Mesenchymal stem cell (in vitro differentiated cells and primary cell): ENCODE measurements at places on chromosomes 11 and 22.

DNA sequence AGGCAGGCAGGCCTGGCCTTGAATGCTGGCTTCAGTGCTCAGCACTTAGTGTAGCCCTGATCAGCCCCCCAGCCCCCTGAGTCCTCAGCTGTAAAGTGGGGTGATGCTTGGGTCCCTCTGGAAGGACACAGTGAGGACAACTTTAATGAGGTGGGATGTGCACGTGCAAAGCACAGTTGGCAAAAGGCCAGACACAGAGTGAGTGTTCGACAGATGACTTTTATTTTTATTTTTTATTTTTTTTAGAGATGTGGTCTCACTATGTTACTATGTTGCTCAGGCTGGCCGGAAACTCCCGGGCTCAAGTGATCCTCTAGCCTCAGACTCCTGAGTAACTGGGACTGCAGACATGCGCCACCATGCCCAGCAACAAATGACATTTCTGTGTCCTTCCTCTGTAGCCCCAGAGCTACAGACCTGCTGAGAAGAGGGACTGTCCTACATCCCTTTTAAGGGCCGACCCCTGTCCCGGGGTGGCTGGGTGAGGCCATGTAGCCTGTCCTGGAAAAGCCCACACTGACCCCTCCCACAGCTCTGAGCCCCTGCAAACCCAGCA lies 6.9 kb upstream of the C11orf96 start:
- DNase-seq = no peak

DNA sequence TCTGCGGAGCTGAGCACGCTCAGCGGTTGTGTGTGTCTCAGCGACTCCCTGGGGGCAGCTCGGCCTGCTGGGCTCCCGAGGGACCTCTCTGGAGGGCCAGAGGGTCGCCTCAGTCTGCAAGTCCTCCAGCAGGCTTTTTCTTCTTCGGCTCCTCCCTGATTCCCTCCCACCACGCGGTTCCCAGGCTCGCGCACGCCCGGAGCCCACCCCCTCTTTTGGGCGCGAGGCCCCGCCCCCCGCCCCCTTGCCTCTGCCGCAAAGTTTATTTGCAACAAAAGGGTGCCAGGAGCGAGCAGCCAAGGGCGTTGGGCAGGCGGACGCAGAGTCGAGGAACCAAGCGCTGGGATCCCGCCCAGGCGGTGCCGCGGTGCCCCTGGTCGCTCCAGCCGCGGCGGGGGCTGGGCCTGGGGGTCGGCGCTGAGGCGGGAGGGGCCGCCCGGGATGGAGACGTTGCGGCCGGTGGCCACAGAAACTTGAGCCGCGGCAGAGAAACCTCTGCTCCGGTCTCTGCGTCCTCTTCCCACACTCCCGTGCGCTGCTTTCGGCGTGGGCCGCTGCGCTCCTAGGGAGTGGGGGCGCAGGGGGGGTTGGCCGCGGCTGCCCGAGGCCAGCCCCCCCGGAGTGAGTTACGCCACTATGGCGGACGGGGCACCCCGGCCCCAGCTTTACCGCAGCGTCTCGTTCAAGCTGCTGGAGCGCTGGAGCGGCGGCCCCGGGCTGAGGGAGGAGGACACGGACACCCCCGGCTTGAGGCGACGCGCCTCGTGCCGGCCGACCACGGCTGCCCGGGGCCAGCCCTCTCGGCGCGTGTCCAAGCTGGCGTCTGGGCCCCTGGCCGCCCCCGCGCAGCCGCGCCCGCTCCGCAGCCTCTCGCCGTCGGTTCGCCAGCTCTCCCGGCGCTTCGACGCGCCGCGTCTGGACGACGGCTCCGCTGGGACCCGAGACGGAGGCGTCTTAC lies at the start of gene ARHGEF17:
ARHGEF17 (plus strand) TSS at position 274 of the 958 bp plus-strand sequence; CDS start at position 637, 363 bp downstream.
- peak; percentile 91 for DNase-seq

- peak; percentile 74 for DNase-seq
Observed at GRCh38 chr22:24772493-24773220, 1.9 kb downstream of the PIWIL3 start.

GRCh38 chr11:128917144-128917724 lies 25.4 kb downstream of the TP53AIP1 start:
- no peak for DNase-seq

DNA sequence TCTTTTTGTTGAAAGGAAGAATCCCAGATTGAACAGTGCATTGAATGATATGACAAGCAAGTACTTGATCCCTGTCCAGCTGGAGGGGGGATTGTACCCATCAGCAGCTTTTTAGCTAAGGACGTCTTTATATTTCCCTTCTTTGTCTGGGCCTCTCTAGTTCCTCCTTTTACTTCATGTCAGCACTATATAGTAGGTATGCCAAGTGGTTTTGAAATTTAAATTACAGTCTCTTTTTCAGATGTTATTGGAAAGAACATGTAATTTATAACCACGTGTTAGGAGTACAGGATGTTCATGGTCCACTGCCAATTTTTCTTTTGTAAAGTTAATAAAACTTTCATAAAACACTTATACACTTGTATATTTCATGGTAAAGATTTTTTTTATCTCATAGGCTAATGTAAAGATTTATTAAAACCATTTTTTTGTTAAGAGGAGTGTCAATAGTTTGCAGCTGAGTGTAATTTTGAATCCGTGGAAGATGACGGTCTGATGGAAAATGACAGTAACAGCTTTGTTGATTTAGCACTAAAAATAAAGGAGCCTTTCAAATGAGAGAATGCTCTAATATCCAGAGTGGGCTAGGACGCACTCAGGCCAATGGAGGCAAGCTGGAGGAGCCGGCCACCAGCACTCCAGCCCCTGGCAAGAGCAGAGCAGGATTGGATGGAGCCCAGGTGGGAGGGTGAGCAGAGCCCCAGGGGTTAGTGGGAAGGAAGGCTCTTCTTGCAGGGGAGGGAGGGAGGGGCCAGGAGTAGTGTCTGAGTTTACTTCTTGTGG lies 488.3 kb downstream of the INSC start:
- no peak for DNase-seq

GRCh38 chr11:17354601-17354991 lies 3.0 kb downstream of the NCR3LG1 start:
- DNase-seq = peak; percentile 81

GRCh38 chr11:12225046-12225739 lies 114.8 kb downstream of the MICAL2 start:
- no peak for DNase-seq

DNA sequence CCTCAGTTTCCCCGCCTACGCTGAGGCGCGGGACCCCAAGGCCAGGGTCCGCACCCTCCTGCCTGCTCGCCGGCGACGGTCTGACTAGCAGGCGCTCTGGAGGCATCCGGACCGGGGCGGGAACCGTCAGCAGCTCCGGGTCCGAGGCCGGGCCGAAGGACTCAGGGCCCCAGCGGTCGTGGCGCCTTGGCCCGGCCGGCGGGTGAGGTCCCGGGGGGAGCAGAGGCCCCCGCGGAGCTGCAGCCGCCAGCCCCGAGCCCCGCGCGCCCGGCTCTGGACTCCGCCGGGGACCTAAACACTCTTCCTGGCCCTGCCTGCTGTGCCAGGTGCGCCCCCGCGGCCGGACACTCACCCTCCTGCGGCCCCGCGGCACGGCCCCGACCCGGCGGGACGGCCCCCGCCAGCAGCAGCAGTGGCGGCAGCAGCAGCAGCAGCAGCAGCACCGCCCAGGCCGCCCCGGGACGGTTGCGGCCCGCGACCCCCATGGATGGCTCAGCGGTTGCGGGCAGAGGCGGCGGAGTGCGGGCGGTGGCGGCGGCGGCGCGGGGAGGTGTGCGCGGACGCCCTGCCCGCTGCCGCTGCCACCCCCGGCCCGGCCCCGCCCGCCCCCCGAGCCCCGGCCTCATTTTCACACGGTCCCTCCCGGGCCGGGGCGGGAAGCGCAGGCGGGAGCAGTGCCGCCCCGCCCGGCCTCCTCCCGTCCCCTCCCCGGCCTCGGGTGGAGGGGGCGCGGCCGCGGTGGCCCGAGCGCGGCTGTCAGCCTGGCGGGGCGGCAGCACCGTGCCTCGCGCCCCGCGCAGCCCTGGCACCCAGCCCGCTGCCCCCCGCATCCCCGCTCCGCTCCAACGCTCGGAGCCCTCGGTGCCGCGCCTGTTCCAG lies at the start of gene SCUBE2:
SCUBE2 (minus strand) TSS at position 556 of the 879 bp plus-strand sequence; CDS start at position 485, 71 bp downstream.
- no peak for DNase-seq

DNA sequence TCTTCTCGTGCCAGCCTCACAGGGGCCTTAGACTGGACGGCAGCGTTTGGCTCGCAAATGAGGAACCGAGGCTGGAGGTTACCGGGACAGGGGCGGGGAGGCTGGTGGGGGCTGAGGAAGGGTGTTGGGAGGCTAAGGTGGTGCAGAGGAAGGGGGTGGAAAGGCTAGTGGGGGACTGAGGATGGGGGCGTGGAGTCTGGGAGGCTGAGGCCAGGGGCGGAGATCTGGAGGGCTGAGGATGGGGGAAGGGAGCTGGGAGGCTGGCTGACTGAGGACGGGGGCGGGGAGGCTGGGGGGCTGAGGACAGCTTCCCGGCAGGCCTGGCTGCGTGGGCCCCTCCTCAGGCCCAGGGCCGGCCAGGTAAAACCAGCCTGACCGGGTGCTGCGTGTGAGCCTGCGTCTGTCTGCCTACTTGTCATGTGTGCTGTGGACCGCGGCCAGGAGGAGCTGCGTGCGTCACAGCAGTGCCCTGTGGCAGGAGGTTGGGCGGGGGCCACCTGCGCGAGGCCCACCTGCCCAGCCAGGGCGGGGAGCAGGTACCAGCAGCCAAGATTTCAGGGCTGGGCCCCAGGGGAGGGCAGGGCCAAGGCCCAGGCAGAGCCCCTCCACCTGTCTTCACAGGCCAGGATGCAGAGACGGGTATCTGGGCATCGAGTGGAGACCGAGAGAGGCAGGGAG lies 9.4 kb upstream of the PIM3 start:
- DNase-seq = no peak

DNA sequence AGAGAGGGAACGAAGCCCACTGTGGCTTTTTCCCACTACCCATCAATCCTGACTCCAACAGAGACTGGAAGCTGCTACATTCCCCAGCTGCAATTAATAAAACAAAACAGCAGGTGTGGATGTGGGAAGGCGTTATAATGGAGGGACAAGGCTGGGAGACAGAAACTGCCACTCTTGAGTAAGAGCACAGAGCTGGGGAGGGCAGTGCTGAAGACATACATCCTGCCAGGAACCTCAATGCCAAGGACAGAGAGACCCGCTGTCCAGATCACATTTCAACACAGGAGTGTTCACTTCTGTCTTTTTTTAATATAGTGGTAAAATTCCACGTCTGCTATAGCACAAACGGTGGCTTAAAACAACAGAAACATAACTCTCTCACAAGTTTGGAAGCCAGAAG lies 94.5 kb downstream of the LARGE1 start:
- DNase-seq = no peak

DNA sequence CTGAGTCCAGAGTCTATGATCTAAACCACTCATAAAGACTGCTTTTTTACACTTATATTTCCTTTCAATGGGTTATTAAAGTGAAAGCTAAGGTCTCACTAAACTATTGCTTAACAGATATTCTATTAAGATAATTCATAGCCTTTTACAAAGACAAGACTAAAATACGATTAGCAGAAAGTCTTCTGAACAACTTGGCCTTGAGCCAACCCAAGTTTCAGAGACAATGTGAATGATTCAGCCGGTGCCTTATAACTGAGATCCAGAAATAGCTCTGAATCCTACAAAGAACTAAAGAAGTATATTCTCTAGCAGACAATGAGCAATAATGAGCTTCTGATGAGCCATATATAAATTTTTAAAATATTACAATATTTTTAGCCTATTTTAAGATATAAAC lies 41.5 kb upstream of the CARD18 start:
- DNase-seq = peak; percentile 82

GRCh38 chr22:44576311-44577260 lies 78.6 kb upstream of the RTL6 start:
- no peak for DNase-seq

DNA sequence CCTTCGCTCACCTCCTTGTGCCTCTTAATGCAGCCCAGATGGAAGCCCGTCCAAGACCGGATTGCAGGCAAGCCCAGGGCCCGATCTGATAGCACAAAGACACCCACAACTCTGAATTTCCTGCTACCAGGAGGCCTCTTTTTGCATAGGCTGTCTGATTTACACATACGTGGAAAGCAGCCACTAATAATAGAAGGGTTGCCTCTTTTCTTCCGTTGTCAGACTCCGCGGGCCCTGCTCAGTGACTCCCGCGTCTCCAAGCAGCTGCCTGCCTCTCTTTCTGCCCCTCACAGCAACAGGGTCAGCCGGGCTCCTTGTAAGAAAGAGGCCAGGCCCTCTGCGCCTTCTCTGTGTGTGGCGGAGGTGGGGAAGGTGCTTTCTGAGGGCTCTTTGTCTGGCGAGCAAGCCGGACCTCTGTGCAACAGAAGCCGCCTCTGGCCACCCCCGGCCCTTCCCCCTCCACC lies 26.7 kb downstream of the FLI1 start:
- DNase-seq = peak; percentile 61

- peak; percentile 42 for DNase-seq
Observed at GRCh38 chr11:86245369-86246292, 1.1 kb downstream of the EED start.

GRCh38 chr11:2312232-2313042 lies 10.6 kb downstream of the TSPAN32 start:
- DNase-seq = peak; percentile 29

DNA sequence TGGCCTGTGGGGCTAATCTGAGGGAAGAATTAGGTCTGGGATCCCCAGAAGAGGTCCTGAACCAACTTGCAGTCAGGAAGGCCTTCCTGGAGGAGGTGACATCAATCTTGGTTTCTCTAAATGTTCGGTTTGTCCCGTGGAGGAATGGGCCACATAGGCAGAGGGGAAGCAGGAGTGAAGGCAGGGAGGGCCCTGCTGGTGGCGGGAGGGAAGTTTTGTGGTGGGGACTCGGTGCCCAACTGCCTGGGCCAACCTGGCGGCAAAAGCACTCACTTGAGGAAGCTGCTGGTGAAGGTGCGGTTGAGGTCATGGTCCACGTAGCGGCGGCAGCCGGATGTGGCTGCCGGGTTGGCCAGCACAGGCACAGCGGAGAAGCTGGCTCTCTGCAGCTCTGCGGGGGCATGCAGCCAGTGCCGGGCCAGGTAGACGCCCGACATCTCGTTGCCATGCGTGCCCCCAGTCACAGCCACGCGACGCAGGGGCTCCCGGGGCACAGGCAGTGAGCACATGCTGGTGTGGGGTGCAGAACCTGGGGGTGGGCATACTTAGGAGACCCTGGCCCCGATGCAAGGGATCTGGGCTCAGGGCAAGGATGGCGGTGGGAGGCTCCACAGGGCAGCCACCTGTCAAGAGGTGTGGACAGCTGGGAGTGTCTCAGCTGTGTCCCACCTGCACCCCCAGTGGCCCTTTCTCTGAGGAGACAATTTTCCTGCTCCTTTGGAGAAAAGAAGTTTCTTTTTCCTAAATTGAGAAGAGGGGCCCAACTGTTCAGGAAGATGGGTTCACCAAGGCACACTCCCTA lies 3.8 kb downstream of the ACY3 start:
- DNase-seq = no peak

- DNase-seq = peak; percentile 44
Observed at GRCh38 chr11:64321533-64321932, 3.6 kb downstream of the PRDX5 start.
